Fibroblast of skin of right biceps (primary cell): ENCODE measurements at places on chromosomes 13 and 19.

- DNase-seq: peak; percentile 70
These were observed 38.7 kb downstream of the SLC7A1 start for GRCh38 chr13:29556742-29557141.

- no peak for DNase-seq
These were observed 9.8 kb upstream of the CNMD start for GRCh38 chr13:52749419-52749818.

- no peak for DNase-seq
These were observed 2.3 kb upstream of the LCP1 start for GRCh38 chr13:46184277-46184699.

GRCh38 chr13:65677906-65678305 lies 1552.2 kb downstream of the PCDH9 start:
- DNase-seq: peak; percentile 51
